GM12892 (cell line): ENCODE measurements at places on chromosomes 13 and 19.

GRCh38 chr19:20153281-20153680 lies 13.7 kb upstream of the ZNF486 start:
- DNase-seq: no peak

GRCh38 chr19:13334801-13335481 lies 171.3 kb downstream of the CACNA1A start:
- DNase-seq: no peak

- peak; percentile 42 for DNase-seq
Observed at GRCh38 chr13:40664350-40665125, 1.9 kb downstream of the FOXO1 start.

DNA sequence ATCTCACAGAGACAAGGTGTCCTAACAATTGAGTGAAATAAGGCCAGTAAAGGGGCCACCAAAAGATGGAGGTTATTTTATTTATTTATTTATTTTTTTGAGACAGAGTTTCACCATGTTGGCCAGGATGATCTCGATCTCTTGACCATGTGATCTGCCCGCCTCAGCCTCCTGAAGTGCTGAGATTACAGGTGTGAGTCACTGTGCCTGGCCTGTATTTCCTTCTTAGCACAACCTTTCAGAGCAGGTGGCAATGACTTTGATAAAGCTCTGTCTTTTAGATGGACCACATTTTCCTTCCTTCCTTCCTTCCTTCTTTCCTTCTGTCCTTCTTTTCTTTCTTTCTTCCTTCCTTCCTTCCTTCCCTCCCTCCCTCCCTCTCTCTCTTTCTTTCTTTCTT lies 11.0 kb upstream of the DOCK6 start:
- DNase-seq: no peak

DNA sequence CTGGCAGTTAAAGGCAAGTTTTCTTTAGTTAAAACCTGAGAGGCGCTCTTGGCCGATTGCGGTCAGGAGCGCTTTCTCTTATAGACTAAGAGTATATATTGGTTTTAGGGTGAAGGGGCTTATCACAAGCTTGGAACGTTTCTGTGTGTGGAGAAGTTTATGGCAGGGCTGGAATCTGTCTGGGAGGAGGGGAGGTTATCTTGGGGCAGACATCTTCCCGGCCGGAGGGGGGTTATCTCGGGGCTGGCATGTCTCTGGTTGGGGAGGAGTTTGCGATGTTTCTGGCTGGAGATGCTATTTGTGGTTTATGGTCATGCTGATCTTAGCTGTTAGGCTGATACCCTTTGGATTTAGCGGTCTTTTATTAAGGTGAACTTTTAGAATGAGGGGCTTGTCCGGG lies 18.3 kb downstream of the KDM4B start:
- no peak for DNase-seq

GRCh38 chr19:38264486-38265212 lies at the start of gene SPINT2:
Gene SPINT2 (plus strand): TSS chr19:38264573. CDS start chr19:38264893, 320 bp downstream.
- no peak for DNase-seq

- no peak for DNase-seq
Observed at GRCh38 chr13:107842562-107843180, 372.7 kb downstream of the LIG4 start.

DNA sequence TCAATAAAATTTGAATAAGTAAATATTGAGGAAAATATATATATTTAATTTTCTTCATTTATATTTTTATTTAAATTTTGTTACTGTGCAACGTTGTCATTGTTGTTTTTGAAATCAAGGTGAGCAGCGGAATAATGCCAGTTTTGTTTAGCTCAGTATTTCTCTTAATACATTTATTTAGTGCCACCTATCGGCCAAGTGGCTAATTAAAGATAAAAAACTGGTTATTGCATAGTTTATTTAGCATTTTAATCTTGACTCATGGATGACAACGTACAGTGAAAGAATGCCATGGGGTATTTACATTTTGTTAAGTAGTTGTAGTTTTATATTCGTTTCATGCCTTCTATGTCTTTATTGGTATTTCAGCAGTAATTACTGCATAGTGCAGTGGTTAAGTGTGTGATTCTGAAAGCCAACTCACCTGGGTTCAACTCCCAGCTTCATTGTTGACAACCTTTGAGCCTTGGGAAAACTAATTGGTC lies 265.9 kb downstream of the MYO16 start:
- no peak for DNase-seq

- DNase-seq: no peak
Observed at GRCh38 chr13:71252184-71252704, 614.8 kb downstream of the DACH1 start.

DNA sequence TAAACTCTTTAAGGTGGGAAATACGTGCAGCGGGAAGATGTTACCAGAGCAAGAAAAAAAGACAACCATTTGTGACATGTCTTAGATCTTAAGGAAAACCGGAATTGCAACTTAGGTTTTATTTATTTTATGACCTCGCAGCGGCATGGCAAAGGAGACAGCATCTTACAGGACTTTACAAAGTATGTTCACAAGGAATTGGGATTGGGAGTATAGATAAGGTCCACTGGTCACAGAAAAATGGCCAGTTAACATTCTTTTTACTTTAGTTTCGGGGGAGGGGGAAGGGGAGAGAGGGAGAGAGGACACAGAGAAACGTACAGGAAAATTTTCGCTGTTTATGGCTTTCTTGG lies 104.5 kb upstream of the DIAPH3 start:
- DNase-seq: no peak

- DNase-seq: no peak
Observed at GRCh38 chr19:23203841-23204344, 46.3 kb downstream of the ZNF724 start.

- no peak for DNase-seq
Observed at GRCh38 chr19:49786376-49786820, 19.6 kb downstream of the AP2A1 start.

- DNase-seq: no peak
Observed at GRCh38 chr13:91046715-91047327, 300.7 kb upstream of the MIR17HG start.

DNA sequence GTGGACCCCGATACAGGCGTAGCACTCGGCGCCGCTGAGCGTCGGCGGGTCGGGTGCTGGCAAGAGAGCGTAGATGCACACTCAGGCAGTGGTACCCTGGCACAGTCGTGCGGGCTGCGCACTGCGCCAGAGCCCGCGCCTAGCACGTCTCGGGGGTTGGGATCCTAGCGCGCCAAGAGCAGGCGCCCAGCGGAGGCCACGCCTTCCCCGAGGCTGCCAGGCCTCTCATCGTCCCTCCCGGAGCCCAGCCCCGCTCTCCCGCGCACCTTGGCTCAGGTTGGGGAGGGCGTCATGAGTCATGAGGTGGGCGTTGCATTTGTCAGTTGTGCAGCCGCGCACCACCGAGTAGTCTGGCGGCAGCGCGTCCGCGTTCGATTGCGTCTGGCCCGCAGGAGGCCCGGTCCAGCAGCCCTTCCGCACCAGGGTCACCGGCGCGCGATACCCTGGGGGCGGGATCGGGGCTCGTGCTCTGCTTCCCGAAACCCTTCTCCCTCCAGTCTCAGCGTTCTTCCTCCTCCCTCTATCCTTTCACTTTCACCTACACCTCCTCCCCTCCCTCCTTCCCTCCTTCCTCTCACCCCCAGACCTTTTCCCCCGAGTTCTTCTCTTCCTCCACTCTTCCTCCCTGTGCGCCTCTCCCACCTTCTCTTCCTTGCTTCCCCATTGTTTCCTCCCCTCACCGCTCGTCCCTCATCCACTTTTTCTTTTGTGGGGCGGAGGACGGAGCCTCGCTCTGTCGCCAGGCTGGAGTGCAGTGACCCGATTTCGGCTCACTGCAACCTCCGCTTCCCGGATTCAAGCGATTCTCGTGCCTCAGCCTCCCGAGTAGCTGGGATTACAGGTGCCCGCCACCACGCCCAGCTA lies 3.5 kb downstream of the LYPD5 start:
- peak; percentile 15 for DNase-seq

GRCh38 chr19:38699647-38700349 lies 44.5 kb downstream of the CAPN12 start:
- DNase-seq: no peak

DNA sequence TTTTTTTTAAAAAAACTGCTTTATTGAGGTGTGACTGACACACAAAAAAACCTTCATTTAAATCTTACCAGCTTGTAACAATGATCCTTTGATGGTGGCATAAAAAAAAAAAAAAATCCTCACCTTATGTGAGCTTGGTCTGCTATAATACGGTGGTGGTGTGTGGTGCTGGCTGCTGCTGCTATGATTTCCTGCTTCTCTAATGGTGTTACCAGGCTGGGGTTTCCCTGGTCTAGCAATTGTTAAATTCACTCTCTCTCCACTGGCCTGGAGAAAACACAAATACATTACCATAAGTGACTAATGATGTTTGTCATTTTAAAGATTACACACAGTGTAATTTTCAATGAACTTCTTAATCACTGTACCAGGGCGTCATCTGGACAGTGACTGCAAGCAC lies 60.6 kb downstream of the LNX2 start:
- no peak for DNase-seq

DNA sequence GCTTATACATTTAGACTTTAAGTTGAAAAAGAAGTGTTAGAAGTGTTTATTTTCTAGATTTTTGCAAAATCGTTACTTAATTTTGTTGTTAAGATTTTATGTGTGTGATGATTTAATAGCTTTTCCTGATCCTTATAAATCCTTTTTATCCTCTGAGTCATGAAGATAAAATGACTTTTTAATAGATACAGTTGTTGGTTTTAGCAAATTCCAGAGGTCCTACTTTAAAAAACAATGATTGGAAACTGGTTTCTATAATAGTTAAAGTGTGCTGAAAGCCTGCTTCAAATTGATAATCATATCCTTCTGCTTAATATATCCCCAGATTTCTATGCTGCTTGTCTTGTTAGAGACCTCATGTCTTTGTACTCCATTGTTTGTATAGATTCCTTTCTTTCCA lies 39.0 kb downstream of the RNASEH2B start:
- DNase-seq: no peak

DNA sequence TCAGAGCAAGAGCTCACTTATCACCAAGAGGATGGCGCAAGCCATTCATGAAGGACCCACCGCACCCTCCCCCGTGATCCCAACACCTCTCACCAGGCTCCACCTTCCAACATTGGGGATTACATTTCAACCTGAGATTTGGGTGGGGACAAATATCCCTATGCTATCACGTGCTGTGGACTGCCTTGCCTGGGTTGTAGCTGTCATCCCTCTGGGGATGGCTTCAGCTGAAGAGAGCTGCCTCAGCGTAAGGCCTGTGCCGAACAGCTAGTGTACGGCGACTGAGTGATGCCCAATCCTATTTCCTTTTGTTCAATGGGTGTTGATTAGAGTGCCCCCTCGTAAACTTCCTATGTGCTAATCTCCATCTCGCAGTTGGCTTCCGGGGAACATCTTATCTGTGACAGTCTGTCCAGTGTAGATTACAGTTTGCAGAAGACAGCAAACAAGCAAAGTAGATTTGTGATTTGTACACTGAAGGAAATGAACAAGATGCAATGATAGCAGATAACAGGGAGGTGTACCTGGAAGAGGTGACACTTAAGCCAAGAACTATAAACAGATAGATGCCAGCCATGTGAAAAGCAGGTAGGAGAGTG lies 11.8 kb upstream of the RCBTB1 start:
- DNase-seq: no peak

GRCh38 chr19:277131-277530 lies 14.1 kb downstream of the PLPP2 start:
- DNase-seq: no peak

GRCh38 chr19:3982701-3983541 lies 2.3 kb downstream of the EEF2 start:
- peak; percentile 17 for DNase-seq

- no peak for DNase-seq
Observed at GRCh38 chr19:34276614-34277013, 22.3 kb downstream of the GARRE1 start.

GRCh38 chr19:58385891-58386575 lies 1.0 kb upstream of the RPS5 start:
- no peak for DNase-seq

- peak; percentile 27 for DNase-seq
Observed at GRCh38 chr19:2722541-2723344, 1.6 kb upstream of the DIRAS1 start.

DNA sequence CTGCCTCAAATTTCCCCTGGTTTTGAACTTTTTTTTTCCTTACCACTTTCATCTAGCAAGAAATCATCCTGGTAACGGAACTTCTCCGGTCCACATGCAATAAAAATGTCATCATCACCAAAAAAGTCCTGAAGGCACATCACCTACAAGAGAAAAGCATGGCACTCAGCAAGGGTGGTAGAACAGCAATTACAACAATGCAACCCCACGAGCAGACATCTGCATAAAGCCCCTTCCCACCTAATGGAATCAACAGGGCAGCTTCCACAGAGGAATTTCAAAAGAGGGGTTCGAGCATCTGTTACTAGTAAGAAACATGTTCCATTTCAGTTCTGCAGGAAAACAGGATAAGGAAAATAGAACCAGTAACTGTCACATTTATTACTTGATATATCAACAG lies 183.9 kb downstream of the DCLK1 start:
- no peak for DNase-seq

DNA sequence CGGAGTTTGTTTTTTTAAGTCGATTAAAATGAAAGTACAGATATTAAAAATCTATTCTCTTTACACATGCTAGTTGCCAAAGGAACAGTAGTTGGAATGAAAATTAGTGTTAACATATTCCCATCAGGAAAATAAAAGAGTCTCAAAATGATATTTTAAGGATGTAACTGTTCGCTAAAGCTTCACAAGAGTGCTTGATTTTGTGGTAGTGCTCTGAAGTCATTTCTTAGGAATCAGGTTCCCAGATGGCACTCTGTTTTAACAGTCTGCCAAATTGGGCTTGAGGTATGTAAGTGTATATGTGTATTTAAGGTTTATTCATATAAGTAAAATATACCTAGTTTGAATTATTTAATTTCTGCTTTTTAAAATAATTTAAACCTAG lies 128.8 kb downstream of the LMO7 start:
- DNase-seq: no peak

DNA sequence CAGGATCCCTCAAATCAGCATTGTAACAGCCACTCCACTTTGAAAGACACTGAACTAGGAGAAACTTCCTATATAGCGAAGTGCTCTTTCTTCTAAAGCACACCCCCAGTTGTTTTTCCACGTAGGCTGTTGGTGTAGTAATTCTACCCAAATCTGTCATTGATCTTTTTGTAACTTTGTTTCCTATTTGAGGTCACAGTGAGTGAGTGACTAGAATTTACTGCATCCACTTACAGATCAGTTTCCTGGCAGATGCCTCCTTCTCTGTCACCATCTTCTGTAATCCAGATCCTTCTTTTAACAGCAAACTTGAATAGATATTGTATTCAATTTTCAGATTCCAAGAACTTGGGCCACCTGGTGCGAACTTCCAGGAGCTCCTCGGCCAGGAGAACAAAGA lies 15.3 kb downstream of the ZAR1L start:
- DNase-seq: no peak

GRCh38 chr13:46885018-46885417 lies 11.8 kb downstream of the HTR2A start:
- no peak for DNase-seq

GRCh38 chr19:5966215-5966614 lies 11.7 kb downstream of the RANBP3 start:
- DNase-seq: no peak

DNA sequence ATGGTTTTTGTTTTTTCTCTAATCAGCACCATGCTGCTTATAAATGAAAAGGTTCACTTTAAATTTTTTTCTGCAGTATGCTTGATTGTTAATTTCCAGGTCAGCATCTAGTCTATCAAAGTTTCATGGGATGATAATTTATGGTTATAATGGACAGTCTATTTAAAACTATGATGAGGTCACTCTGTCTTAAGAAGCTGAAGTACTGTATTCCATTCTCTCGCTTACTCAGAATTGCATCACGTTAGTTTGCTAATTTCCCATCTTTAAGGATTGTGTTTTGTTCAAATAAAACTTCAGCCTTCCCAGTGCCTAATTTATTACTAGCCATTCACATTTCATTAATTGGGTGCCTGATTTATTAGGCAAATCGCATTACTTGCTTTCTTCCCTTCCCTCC lies 94.3 kb downstream of the GPC6 start:
- DNase-seq: no peak
